ENCODE measurements at places on chromosomes 1 and 21.

DNA sequence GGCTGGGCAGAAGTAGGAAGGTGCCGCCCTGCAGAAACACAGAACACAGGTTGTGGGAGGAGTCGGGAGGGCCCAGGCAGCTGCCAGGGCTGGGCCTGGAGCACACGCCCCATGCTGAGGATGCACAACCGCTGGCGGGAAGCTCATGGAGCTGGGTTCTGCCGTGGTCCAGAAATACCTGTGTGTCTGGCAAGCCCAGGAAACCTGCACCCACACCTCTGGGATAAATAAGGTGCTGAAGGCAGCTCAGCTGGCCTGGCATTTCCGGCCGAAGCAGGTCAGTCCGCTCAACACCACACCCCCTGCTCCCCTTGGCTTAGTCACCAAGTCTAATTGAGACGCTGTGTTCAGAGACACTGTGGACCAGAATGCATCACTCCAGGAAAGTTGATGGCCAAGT is 32.1 kb downstream of the CTNNBIP1 start:
- peak; percentile 92 for DNase-seq

DNA sequence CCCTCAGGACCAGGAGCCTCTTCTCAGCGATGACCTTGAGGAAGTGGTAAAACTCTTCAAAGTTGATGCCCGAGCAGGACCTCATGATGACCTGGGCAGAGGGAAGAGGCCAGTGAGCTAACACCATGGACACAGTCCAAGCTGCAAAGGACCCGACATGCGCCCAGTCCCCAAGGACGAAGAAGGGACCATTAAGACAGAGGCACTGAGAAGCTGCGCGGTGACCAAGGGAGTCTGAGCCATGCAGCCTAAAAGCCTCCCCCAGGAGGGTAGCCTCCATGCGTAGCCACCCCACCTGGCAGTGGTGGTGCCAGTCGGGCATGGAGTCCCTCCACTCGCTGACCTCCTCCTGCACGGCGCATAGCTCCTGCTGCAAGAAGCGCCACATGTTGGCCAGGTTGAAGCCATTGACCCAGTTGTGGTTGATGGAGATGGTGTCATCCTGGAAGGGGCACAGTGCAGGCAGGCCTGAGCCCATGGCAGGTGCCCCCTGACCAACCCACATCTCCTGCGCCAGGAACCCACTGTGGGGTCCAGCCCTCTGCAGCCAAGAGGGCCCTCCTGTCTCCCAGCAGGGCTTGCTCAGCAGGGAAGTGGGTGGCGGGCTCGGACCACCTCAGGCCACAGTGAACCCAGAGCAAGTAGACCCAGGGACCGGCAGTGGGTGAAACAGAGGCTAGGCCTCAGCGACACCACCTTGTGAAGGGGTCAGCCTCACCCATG is 2.4 kb downstream of the JMJD4 start:
- no peak for DNase-seq

DNA sequence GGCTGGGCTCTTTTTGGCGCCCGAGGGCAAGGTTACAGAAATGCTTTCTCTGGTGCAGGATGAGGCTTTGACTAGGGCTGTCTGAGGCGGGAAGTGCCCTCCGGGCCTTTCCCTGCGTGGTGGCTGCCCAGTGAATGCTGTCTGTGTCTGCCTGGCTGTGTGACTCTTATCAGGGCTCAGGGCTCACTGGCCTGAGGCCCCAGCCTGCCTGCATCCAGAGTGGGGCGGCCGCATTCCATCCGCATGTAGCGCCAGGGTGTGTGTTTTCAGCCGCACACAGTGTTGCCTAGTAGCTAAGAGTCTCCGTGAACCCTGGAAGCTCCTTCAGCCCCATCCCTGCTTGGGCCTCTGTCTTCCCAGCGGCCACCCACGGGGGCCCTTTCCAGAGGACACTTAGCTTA is 59.1 kb downstream of the FAAP20 start:
- peak; percentile 75 for DNase-seq

DNA sequence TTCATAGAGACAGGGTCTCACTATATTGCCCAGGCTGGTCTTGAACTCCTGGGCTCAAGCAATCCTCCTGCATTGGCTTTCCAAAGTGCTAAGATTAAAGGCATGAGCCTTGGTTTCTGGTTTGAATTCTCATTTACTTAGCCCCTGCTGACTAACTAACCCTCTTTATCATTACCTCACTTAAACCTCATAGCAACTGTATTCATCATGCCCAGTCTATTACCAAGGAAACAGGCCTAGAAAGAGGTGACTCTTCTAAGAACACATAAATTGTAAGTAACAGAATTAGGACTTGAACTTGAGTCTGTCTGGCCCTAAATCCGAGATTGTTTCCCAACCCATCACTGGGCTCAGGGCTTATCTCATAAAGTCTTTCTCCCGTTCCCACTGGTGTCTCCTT is 44.2 kb downstream of the TMEM53 start:
- no peak for DNase-seq

DNA sequence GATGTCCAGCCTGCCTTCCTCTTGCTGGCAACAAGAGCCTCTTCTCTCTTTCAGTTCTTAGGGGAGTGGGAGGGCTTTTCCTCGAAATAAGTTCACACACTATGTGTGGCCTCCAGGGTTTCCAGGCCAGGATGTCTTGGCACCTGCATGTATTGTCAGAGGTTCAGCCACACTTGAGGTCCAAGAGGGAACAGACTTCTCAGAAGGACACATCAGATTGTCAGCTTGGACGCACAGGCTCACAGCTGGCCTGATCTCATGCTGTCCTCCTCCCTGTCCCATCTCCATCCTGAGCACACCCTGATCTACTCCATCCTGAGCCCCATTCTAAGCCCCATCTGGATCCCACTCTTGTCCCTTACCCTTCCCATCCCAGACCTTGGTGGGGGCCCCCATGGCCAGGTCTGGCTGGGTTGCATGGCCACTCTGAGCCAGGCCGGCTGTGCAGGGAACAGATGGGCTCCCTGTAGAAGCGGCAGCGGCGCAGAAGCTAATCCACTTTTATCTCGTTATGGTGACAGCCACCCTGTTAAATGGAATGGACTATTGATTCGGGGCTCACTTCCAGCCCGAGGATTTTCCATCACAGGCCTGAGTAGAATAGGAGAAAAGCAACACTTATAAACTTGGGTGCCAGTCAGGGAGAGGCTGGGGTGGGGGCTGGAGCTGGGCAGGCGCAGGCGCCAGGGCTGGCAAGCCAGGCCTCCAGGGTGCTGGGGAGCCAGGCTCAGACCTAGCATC is 85.1 kb upstream of the CSF3R start:
- DNase-seq, result no peak

GRCh38 chr1:220511179-220511578 is 16.8 kb upstream of the MARK1 start:
- peak; percentile 85 for DNase-seq

- DNase-seq, result no peak
Measured at GRCh38 chr21:37472581-37472980, 106.0 kb downstream of the DYRK1A start.

- peak; percentile 95 for DNase-seq
Measured at GRCh38 chr1:8197493-8198282, 120.2 kb upstream of the SLC45A1 start.

DNA sequence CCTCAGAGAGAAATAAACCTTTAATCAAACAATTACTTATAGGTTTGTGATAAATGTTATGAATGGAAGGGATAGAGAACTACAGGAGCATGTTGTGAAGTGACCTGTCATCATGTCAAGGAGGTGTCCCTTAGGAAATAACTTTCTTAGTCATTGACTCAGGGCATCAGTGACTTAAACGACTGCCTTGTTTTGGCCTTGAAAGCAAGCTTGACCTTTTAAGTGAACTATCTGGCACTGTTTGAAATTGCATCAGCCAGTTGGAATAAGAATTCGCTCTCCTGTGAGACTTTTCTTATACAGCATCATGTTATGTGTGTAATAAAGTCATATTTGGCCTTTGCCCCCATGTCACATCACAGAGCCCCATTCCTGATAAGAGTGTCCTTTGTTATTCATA is 30.9 kb downstream of the LRRC8B start:
- DNase-seq, result no peak

DNA sequence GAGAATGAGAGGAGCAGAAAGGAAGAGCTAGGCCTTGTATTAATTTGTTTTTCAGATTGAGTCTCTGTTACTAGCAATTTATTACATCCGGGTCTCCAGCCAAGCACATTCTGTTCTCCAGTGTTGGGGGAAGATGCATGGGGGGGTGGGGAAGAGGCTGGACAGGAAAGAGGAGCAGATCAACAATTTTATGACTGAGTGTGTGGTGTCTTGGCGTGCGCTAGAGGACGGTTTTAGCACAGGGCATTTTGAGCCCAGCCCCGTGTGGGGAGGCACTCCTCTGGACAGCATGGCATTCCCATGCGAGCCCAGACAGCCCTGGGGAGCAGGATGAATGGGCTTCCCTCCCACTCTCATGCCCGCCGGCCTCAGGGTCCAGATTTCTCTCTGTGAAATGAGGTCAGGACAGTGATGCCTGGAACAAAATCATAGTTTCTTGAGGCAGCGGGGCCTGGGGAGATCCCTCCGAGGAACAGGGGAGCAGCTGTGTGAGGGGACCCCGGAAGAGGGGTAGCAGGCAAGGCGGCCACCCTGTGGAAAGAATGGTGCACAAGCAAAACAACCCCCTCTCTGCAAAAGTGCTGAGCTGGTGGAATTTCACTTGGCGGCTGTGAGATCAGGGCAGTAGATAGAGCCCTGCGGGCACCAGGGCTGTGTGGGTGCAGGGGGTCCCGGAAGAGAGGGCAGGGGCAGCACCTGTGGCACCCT is 16.3 kb downstream of the SOX13 start:
- peak; percentile 54 for DNase-seq

GRCh38 chr1:226027538-226028217 is 28.5 kb upstream of the SDE2 start:
- no peak for DNase-seq

GRCh38 chr1:111480674-111481073 is 6.9 kb downstream of the C1orf162 start:
- no peak for DNase-seq

DNA sequence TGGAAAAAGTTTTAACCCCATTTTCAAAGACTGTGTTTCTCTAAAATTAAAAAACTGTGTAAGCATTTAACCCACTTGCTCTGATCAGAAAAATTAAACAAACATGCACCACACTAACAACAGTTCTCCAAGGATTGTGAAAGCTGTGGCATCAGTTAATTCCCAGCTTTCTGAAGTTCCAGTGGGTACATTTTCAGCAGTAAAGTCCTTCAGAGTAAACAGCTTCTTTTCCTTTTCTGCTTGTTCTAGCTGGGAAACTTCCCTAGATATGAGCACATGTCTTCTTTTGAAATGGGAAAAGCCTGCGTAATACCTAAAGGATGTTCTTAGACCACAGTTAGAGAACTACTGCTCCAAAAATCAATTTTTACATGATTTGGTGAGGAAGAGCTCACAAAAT is 11.1 kb downstream of the PRRX1 start:
- DNase-seq, result no peak

DNA sequence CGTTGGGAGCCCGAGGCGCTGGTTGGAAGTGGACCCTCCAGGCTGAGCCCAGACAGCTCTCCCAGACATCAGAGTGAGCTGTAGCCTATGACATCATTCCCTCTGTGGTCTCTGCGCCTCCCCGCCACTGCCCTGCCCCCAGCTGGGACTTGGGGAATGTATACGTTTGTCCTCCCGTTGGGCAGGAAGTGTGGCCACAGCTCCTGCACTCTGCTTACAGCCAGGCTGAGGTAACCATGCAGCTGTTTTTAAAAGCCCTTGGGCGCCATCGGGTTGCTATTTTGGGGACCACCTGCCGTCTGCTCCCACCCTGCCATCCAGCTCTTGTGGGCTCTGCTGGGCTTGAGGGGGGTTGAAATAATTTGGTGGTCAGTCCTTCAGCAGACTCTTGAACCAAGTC is 7.8 kb downstream of the VASH2 start:
- DNase-seq, result no peak

DNA sequence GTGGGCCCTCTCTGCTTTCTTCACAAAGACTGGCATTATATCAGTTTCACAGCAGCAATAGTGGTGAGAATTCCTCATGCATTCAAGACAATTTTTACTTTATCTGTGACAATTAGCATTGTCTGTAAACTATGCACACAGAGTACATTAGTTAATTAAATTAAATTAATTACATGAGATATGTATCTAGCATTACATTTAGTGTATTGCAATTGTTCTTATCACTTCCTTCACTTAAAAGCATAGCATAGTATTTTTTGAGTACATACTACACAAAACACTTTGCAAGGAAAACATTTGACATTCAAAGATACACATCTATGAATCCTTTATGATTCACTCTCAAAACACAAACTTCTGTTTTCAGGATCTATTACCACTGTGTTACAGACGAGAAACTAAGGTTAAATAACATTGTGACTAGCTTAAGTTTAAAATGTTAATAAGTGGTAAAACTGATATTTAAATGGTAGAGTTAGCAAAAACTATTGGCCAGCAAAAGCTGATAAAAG is 1542.6 kb downstream of the PLA2G4A start:
- DNase-seq, result no peak

DNA sequence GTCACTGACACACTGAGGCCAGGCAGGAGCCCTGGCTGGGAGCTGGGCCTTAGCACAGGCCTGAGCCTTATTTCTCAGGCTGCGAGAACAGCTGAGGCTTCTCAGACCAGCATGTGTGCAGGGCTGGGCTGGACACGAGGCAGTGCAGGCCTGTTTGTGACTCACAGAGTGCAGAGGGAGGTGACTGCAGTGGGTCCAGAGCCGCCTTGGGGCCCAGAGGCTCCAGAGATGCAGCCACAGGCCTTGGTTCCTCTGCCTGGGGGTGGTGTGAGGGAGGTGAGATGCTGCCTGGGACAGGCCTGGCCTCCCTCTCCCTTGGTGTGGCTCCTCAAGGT is 61.2 kb upstream of the ETV3 start:
- DNase-seq, result no peak

DNA sequence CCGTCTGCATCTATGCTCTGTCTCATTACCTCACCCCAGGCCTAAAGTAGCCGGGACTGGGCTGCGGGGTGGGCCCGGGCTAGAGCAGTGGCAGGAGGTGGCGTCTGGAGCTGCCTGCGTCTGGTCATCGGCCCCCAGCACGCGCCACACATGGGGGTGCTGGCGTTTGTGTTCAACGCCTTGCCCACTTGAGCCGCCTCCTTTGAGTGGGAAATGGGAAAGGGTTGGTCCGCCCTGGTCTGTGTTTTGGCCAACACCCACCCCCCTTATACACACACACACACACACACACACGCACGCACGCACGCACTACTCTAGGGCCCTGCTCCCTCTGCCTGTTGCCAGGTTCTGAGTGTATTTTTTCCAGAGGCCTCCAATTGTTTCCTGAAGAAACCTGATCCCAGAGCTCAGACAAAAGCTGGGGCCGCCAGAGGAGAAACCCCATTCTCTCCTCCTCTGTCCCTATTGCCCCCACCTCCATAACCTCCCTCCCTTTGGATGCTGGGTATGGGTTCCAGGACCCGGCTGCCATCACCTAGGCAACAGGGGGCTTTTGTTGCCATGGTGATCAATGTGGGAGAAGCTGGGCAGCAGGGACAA is 10.1 kb downstream of the VANGL2 start:
- DNase-seq, result no peak
